Thymus (tissue), 14 donors: ENCODE measurements at places on chromosomes 2 and 18. TPM values are rescaled to one million over a fixed set of nuclear protein-coding genes. Genes with fewer than 3 reads are reported as not detected.

DNA sequence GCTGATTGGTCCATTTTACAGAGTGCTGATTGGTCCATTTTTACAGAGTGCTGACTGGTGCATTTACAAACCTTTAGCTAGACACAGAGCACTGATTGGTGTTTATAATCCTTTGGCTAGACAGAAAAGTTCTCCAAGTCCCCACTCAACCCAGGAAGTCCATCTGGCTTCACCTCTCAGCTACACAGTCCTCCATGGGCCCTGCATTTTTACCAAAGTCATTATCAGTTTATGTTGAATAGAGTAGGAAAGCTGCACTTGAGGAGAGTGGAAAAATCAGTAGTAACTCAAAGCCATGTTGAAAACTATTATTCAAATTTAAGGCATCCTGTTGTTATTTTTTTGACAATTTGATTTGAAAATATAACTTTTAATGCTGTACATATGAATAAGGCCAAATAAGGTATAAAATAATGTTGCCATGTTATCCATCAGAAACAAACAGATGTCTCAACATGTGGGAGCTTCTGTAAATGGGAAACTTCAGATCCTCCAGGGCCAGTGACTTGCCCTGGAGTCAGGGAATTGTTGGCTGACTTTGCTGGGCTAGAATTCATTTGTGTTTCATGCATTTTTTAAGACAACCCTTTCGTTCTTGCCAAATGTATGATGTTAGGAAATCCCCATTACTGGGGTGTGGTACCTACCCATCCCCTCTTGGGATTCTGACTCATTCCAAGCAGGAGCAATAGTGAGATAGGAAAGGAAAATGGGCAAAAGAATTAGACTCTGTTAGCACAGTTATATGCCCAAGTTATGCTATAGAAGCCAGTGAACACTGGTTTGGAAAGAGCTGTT, 37.8 kb upstream of the CCDC195 start:
- no peaks in the 10 kb centered on the region for H3K27me3 ChIP-seq
- no peak overlapping the region for H3K27ac ChIP-seq

GRCh38 chr2:54678719-54679118, 44.7 kb upstream of the EML6 start:
- H3K36me3 ChIP-seq: no peaks in the 10 kb centered on the region
- no peaks in the 10 kb centered on the region for H3K27me3 ChIP-seq
- no peak overlapping the region for H3K27ac ChIP-seq
- no peak overlapping the region for H3K4me3 ChIP-seq
- DNase-seq: no peak

DNA sequence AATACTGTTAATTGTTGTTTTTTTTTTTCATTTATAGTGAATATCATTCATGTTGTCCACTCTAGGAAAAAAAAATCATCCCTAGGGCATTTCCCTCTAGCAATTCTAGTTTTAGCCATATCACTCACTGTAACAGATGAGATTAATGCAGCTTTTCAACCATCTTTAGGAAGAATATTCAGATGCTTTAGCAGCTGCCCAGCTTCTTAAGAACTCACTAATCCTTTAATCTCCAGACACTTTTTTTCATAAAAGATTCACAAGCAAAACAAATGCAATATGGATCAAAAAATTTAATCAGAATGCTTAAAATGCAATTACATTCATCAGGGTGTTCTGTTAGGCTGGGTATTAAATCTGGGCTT, 692.6 kb downstream of the ERBB4 start:
- H3K4me1 ChIP-seq: no peaks in the 10 kb centered on the region
- no peaks in the 10 kb centered on the region for H3K36me3 ChIP-seq
- H3K4me3 ChIP-seq: no peak overlapping the region
- no peak overlapping the region for H3K27ac ChIP-seq

- peak overlapping the region; percentile 18 for H3K27ac ChIP-seq
- H3K4me1 ChIP-seq: peaks cover 23% of the 10 kb centered on the region
- no peak for DNase-seq
Observed at GRCh38 chr2:70113359-70114070, 26.2 kb downstream of the PCBP1 start.

GRCh38 chr2:46086578-46087070, 210.6 kb upstream of the EPAS1 start:
- no peak for DNase-seq
- H3K27ac ChIP-seq: no peak overlapping the region
- H3K36me3 ChIP-seq: no peaks in the 10 kb centered on the region
- H3K27me3 ChIP-seq: no peaks in the 10 kb centered on the region

DNA sequence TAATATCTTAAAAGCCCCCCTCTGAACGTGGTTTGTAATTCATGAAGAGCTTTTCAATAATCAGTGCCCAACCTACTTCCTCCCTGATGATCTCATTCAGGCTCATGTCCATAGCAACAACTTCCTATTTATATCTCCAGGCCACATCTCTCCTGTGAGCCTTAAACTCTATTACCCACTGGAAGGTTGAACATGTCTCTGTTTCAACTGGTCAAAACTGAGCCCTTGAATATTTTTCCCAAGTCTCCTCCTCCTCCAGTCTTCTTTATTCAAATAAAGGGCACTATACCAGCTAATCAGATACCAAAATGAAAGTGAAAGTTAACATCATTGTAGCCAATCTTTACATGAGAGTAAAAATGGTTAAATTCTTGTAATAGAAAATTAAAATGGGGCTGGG, 63.7 kb upstream of the ITGA4 start:
- DNase-seq: no peak
- no peak overlapping the region for H3K27ac ChIP-seq
- no peaks in the 10 kb centered on the region for H3K36me3 ChIP-seq
- H3K4me1 ChIP-seq: peaks cover 9% of the 10 kb centered on the region

Gene AGXT
- total RNA-seq: 0.14 TPM

Gene GPR75
- total RNA-seq: 0.57 TPM

Gene NPHP1
- total RNA-seq: 1.7 TPM

Gene TMEM200C
- total RNA-seq: 0.19 TPM

Gene VWC2L
- total RNA-seq: not detected

Gene AMER3
- total RNA-seq: under 0.01 TPM

Gene FLACC1
- total RNA-seq: 1.7 TPM
